T-helper 1 cell treated with Interleukin-12 subunit alpha and Interleukin-12 subunit beta and Interleukin-4 antibody, amounts not matched to agents 30 ng/mL and 1 ng/mL, for 36 hours (primary cell): ENCODE measurements at places on chromosomes 1 and 21. TPM values are rescaled to one million over a fixed set of nuclear protein-coding genes. Genes with fewer than 3 reads are reported as not detected.

Gene RASSF5
- 248 and 252 TPM in 2 replicates for total RNA-seq

Gene UBL4B
- not detected in 2 replicates for total RNA-seq

Gene KAZN
- total RNA-seq, result 0.20 and 0.34 TPM in 2 replicates

Gene SLC5A9
- not detected in 2 replicates for total RNA-seq

Gene ADGRL4
- total RNA-seq, result not detected in 2 replicates

Gene IL20
- not detected in 2 replicates for total RNA-seq
